ENCODE measurements at places on chromosomes 1 and 21.
A peak's percentile ranks its signal among the peaks of the same experiment; 100 is the strongest.

DNA sequence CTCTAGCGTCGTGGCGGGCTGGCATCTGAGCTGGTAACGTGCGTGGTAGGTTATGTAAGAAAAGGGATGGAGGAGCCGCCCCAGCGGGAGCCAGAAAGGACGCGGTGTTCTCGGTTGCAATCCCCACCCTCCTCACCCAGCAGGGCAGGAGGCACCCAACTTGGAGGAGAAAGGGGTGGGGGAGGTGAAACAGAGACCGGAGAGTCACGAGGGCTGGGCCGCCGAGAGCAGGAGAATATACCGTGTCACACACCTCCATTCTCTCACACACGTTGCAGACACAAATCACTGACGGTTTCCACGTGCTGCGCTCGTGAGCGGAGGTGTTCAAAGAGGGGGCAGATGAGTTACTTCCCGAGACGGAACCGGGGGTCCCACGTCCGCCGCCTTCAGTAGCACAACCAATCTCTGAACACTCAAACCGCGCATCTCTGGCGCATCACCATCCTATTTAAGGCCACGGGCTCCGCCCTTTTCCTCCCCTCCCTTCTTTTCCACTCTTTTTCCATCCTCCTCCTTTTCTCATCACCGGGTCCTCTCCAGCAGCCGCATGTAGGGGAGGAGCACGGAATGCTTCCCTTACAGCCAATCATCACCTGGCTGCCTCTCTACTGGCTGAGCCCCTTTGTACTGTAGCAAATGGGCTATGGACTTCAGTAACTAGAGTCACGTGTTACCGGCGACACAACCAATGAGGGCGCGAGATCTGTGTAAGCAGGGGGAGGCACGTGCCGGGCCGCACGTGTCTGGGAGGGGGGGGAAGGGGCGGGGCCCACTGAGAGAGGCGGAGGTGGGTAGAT, at the start of gene CIART:
Gene CIART (plus strand): TSS at position 797 of the 800 bp plus-strand sequence. CDS start 714 bp downstream, outside the sequence.
- DNase-seq: no peak

GRCh38 chr1:226934483-226935237, 5.4 kb upstream of the COQ8A start:
- DNase-seq: no peak

DNA sequence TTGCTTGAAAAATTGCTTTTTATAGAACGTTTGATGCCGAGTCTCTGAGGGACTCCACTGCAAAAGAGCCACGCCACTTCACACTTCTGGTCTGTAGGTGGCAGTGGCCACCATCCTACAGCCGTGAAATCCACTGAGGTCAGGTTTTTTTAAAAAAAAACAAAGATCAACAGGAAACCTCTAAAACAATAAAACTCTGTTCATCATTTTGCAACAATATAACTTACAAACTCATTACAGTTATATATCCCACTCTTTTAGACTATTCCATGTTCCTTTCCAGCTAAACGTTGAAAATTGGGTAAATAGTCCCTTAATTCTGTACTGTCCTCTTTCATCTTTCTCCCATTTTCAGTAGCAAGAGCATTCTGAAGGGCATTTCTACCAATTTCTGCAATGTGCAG, 64.6 kb upstream of the FMN2 start:
- DNase-seq: peak; percentile 26

GRCh38 chr1:206461602-206462455, 8.4 kb upstream of the IKBKE start:
- DNase-seq: peak; percentile 80

DNA sequence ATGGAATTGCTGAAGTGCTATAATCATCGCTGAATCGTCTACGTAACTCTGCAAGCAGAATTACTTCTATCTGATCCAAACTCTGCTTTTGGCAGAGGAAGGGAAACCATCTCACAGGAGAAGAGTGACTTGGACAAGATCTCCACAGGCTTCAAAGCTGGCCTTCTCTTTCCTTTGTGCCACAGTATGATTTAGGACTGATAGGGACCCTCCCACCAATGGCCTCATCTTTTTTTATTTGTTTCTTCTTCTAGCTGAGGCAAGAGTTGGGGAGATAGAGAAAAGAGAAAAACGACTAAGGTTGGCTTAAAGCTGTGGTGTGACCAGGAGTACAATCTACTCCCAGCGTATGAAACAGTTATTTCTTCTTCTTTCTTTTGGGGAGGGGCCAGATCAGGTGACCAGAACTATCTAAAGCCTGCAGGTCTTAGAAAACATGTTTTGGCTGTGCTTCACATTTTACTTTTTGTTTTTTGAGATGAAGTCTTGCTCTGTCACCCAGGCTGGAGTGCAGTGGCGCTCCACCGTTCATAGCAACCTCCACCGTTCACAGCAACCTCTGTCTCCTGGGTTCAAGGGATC, 35.0 kb downstream of the ZNF496 start:
- DNase-seq: no peak

DNA sequence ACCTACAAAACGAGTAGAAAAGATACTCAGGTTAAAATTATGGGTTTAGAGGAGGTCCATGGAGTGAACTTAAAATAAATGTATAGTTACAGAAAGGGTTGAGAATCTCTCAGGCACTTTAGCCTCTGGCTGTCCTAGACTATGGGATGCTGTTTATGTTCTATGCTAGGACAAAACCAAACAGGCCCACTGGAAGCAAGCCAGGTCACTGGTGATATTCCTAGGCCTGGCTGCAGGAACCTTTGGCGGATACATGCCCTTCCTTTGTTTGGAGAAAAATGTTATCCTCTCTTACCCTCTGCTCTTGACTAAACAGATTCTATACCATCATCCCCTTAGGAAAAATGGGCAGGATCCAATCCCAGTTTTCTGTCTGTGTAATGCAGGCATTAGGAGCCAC, 90.7 kb upstream of the DUSP10 start:
- DNase-seq: no peak

DNA sequence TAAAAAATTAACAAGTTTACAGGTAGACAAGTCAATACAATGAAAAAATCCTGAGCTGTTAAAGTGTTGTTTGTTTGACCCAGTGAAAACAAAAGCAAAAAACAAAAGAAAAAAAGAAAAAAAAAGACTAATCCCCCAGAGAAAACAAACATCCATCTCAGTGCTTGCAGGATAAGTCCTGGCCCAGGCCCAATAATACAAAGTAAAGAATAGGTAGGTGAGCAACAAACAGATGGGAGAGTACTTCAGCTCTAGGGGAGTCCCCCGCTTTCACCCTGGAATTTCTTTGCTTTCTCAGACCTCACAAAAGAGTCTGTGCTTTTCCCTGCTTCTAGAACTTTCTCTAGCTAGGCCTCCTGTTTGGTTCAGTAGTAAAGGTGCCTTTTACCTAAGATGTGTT, 70.3 kb downstream of the ABCA4 start:
- no peak for DNase-seq

DNA sequence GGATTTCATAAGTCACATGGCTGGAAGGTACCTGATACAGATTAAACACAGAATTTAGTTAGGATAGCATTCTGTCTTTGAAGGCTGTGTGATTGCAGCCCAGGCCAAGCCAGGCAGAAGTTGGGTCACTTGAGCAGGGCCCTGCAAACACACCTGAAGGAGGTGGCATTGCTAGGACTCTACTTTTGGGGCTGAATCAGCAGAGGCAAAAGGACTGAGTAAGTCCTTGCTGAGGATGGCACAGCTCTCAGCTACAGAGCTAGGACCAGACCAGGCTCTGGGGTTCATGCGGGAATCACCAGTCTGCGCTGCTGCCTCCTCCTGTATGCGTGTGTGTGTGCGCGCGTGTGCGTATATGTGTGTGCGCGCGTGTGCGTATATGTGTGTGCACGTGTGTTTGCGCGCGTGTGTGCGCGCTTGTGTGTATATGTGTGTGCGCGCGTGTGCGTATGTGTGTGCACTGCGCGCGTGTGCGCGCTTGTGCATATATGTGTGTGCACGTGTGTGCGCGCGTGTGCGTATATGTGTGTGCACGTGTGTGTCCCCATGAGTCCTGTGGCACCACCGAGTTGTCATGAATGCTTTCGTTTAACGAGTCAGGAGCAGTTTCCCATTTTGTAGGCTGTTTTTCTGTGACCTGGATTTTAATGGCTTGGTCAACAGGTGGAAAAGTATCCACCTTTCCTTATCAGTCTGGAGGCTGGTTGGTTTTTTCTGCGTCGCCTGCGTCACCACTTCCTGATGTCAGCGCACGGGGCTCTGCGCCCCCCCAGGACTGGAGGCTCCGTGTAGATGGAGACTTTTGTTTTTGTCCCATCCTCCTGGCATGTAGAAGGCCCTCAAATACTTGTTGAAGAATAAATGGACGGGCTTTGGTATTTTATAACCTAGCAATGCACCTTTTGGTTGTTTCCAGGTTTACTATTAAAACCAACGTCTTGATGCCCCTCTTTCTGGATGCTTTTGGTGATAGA, 34.7 kb downstream of the ADARB1 start:
- no peak for DNase-seq

GRCh38 chr1:156376146-156376545, 7.1 kb downstream of the RHBG start:
- DNase-seq: no peak

DNA sequence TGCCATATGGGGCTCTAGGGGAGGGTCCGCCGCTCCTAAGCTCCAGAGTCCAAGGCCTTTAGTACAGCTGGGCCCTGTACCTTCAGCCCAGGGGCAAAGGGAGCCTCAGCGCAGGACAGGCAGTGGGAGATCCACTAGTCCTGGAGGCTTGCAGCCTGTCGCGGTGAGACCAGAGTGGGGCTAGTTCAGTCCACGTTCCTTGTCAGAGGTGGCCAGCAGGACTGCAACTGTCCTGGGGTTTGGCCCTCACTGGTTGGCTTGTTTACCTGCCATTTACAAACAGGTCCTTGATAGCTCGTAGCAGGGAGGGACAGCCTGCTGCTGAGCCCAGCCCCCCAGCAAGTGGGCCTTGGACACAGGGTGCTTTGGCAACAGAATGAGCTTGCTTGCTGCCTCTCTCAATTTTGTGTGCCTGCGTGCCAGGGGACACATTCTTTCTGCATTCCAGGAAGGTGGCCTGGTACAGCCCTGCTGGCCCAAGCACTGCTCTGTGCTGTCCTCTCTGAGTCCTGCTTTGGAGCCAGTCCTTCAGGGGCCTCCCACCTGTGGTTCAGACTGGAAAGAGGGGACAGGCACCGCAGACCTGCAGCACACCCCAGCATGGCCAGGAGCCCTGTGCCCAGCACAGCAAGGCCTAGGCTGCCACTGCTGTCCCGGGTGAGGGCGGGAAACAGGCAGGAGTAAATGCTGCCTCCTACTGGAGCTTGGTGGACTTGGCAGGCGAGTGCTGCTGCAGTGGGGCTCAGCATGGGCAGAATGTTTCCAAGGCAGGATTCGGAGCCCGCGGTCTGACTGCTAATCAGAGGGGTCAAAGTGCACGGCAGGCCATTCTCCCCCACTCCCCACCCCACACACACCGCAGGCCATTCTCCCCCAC, 15.2 kb downstream of the H6PD start:
- DNase-seq: no peak

DNA sequence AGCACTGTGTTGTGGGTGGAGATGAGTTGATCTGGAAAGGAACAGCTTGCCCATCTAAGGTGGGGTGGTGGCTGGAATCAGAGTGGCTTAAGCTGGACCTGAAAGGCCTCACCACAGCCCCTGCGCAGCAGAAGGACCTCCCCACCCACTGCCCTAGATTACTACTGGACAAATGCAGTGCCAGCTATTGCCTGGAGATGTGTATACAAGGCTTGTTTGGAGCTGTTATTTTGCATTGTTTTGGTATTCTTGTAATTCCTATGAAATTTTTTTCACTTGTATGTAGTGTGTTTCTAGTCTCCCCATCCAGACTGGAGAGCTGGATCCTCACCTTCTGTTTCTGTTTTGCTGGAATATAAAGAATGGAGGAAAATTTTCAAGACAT, 1.3 kb upstream of the SLC30A1 start:
- no peak for DNase-seq

- DNase-seq: no peak
These were observed 7.0 kb upstream of the HIVEP3 start for GRCh38 chr1:41925712-41926111.

DNA sequence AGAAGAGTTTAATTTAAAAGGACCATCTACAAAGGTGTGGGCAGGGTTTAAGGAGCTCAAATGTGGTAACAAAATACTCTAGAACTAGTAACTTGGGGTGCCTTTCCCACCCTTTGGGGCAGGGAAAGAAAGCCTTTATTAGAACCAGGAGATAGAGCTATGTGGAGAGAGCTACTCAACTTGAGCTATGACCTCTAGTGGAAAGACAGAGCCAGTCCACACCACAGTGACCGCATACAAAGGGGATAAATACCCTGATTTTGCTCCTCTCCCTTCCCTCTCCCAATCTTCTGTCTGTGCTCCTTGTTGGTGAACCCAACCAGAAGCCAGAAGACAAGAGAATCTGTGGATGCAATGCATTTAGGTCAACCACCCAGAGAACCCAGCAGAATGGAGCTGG, 54.4 kb upstream of the JAK1 start:
- DNase-seq: no peak

GRCh38 chr1:201266774-201267173, 16.5 kb upstream of the PKP1 start:
- DNase-seq: no peak

DNA sequence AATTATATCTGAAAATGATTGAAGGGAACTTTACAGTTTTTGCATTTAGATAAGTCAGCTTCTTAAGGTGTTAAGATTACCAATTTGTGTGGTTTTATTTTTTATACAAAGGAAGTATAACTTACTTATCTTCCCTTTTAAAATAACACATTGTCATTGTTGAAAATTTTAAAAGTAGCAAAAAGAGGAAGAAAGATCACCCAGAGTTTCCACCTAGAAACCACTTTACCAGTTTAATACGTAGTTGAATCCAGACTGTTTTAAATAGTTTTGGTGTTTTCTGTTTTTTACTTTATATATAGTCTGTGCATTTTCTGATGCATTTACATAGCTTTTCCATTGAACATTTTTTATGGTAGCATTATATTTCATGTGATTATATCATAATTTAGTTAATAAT, 6.1 kb downstream of the CCDC18 start:
- DNase-seq: peak; percentile 14

GRCh38 chr1:197519741-197520334, 251.8 kb downstream of the CRB1 start:
- no peak for DNase-seq

DNA sequence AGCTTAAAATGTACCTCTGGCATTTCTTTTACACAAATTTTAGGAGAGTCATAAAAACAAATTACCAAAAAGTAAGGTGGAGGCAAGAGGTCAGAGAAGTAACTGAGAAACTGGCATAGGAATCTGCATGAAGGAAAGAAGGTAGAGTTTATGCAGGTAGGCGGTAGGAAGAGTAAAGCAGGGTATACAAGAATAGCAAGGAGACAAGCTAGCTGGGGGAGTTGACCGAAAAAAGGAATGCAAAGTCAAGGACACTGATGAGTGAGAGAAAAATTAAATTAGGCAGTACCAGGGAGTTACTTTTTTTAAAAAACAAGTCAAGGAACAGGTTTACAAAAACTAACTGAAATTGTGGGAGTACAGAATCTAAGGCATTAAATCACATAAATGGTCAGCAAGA, 56.0 kb downstream of the FOXJ3 start:
- no peak for DNase-seq

- no peak for DNase-seq
These were observed 59.5 kb downstream of the OMA1 start for GRCh38 chr1:58487002-58487401.
